ENCODE measurements at places on chromosomes 4 and X.

DNA sequence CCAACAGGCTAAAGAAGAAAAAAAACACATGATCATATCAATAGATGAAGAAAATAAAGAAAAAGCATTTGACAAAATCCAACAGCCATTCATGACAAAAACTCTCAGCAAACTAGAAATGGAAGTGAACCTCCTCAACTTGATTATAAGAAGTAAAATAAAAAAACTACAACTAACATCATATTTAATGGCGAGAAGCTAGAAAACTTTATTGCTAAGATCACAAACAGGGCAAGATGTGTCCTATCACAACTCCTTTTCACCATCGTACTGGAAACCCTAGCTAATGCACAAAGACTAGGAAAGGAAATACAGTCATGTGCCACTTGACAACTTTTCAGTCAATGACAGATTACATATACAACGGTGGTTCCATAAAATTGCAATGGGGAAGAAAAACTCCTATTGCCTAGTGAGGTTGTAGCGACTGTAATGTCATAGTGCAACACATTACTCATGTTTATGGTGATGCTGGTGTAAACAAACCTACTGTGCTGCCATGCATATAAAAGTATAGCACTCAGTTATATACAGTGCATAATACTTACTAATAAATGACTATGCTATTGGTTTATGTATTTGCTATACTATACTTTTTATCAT lies 12.1 kb upstream of the MANBA start:
- DNase-seq: no peak

DNA sequence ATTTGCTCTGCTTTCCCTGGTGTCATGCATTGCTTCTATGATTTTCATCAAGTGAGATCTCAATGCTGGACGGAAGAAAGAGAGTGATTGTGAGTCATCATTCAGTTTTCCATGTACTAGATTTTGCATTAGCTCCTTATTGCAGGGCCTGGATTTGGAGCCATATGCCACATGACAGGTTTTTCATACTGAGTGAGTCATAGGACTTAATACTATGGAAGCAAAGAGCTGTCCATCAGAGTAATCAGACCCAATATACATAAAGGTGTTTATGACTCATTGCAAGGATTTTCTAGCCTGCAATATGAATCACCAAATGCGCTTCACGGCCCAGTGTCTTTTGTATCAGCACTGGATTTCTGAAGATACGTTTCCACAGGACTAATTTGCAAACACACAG lies 11.2 kb upstream of the TFDP3 start:
- DNase-seq: no peak

DNA sequence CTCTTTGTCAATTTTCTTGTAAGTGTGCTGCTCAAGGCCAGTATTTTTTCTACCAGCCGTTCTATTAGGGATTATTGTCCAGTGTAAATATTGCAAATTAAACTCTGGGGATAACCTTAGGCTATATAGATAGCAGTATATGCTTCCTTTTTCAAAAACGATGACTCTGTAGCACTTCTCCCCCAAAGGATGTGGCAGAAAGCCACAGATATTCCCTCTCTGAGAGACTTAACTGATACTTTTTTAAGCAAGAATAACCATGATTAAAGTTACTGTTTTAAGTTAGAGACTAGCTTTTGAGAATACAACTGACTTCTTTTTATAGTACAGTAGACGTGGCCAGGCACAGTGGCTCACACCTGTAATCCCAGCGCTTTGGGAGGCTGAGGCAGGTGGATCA lies 130.0 kb downstream of the FHIP1A start:
- no peak for DNase-seq

- no peak for DNase-seq
Observed at GRCh38 chrX:65925005-65925404, 114.9 kb downstream of the VSIG4 start.

DNA sequence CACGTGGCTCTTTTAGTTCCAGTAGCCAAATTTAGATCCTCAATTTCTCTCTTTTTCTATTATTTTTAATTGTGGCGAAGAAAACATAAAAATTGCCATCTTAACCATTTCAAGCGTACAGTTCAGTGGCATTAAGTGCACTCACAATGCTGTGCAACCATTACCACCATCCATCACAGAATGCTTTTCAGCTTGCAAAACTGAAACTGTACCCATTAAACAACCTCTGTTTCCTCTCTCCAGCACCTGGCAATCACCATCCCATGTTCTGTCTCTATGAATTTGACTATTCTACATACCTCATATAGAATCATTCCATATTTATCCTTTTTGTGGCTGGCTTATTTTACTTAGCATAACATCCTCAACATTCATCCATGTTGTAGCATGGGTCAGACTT lies 74.9 kb downstream of the METTL14 start:
- DNase-seq: no peak

DNA sequence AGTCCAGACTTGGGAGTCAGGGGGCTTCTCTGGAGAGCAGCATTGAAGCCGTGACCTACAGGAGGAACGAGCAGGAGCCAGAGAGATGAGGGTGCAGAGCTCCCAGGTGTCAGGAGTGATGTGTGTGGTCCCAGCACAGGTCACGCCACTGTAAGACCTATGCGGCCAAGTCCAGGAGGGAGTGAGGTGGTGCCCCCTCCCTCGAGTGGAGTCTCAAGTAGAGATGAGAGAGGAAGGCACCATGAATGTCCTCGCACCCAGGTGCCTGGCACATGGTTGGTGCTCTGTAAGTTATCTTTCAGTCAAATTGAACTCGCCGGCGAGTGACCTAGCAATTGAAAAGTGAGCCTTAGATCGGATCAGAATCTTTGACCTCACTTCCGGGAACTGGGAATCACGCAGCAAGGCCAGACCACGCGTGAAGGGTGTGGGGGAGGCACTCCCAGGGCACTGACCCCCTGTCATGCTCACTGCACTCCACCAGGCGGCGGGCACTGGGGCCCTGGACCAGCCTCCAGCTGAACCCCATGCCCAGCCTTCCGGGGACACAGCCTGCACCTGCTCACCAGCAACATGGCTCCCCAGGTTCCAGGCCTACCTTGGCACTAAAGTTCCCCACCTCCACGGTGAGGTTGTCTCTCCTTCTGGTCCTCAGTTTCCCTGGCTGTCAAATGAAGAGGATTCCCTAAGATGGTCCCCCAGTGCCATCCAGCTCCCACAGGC lies 127.4 kb downstream of the HMX1 start:
- DNase-seq: no peak

DNA sequence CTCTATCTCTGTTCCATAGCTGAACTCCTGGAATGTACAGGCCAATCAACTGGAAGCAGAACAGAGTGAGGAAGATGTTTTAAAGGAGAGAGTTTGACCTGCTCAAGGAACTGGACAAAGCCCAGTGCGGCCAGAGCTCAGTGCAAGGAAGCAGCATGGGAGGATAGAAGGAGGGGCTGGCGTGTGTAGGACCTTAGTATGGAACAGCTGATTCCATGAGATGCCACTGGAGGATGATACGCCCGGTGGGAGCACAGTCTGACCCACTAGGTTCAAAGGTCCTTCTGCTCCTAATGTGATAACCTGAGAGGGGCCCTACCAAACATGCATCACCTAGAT lies 81.5 kb downstream of the USP46 start:
- no peak for DNase-seq

DNA sequence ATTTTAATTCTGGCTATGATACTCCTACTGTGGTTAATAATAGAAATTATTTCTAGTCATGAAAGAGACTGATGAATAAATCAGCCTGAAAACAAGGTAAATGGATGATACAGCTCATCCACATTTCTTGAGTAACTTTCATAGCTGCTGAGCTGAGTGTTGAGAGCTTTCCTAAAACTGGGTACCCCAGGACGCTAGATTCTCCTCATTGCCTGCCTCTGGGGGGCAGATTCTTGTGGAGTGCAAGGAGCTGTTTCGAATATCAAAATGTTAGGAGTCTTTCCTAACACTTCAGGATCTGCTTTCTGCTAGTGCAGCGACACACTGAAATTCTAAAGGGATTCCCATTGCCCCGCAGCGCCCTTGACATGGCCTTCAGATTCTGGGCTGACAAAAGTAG lies 2.1 kb downstream of the MND1 start:
- DNase-seq: no peak

DNA sequence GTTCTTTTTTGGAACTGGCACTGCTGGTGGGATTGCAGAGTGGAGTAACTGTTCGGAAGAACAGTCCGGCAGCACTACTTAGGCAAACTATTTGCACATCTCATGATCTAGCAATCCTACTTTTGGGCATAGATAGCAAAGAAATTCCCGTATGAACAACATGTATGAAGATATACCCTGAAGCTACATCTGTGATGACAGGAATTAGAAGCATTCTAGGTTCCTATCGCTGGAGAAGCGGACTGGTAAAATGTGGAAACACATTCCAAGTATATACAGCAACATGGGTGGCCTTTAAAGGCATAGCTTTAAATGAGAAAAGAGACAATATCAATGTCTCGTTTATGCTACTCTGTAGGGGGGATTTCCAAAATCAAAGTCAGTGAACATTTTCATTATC lies 3.1 kb downstream of the DCAF16 start:
- no peak for DNase-seq

DNA sequence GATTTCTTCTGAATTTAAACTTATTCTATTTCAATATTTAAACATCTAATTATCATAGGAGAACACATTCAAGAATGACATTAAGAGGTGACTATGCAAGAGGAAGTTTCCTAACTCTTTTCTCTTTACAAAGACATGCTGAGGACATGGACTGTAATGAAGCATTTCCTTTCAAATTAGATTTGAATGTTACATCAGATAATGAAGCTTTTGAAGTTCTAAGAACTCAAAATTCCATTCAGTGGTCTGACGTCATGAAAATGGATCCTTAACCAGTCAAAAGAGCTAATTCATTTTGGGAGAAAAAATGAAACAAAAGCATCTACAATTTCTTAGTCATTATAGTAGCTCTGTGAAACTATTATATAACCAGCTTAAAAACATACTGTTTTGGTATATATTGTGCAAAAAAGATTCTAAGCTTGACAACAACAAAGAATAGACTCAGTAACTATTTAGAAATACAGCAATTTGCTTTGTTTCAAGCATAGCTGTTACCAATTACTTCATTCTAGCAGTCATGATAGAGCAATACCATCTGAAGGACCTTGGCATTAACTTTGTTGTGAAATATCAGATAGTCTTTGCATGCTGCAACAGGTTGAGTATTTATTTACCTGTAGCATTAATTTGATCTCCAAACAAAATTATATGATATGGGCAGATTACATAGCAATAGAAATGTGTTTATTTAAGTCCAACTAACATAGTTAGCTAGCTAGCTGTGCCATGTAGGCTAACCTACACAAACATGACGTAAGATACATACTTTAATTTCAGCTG lies 13.7 kb upstream of the DTHD1 start:
- no peak for DNase-seq

- no peak for DNase-seq
Observed at GRCh38 chr4:60948008-60948407, 252.1 kb upstream of the ADGRL3 start.

- DNase-seq: peak; percentile 3
Observed at GRCh38 chr4:22237155-22237751, 278.6 kb downstream of the ADGRA3 start.

DNA sequence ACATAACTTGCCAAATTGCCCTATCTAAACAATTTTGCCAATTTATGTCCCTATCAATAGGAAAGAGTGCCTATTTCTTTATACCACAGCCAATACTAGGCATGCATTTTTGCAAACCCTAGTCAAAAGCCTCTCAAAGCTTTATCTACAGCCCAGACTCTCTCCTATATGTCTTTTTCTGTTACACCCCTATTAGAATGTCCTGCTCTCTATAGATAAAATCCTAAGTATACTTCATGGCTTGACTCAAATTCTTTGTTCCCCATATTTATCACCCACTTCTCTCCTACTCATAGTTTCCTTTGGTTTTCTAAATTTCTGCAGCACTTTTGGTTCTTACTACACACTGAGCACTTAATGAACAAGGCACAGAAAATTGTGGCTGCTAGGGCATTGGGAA lies 38.0 kb downstream of the NUP62CL start:
- no peak for DNase-seq

DNA sequence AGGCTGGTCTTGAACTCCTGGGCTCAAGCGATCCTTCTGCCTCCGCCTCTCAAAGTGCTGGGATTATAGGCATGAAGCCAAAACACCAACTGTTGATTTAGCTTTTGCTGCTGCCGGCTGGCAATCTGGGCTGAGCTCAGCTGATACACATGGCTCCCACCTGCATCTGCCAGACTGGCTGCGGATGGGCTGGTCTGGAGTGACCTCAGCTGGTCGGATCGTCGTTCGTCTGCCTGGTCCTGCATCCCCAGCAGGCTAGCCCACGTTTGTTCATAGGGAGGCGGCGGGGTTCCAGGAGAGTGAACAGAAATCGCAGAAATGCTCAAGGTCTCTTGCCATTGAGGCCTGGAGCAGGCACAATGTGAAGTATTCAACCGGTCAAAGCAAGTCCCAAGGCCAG lies 74.4 kb upstream of the DDX3X start:
- no peak for DNase-seq

DNA sequence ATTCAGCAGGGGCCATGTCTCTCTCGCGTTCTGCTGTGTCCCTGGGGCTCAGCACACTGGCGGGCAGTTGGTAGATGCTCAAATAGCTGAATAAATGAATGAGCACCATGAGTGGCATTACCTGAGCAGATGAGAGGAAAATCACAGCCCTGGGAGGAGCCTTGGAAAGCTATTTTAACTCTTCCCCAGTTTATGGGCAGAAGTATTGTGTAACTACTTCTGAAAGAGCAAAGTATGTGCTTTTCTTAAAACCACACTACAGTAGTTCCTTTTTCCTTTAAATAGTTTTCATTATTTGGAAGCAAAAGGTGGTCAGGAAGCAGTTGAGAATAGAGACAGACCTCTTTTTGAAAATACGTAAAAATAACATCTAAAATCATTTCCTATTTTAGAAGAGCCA lies 3.0 kb upstream of the PLAC1 start:
- no peak for DNase-seq

DNA sequence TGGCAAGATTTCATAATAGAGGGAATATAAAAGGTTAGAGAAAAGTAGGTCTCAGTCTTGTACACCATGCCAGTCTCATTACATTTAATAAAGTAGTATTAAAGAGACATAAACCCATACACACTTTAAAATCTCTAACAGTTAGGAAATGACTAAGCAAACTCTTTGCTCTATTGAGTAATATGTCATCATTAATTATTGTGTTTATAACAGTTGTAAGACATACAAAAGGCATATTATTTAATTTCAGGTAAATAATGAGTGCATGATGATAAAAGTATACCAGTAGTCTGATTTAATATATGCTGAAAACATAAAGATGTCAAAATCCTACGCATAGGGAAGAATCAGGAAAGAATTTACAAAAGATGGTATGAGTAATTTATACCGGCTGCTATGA lies 31.0 kb upstream of the FGG start:
- DNase-seq: no peak

DNA sequence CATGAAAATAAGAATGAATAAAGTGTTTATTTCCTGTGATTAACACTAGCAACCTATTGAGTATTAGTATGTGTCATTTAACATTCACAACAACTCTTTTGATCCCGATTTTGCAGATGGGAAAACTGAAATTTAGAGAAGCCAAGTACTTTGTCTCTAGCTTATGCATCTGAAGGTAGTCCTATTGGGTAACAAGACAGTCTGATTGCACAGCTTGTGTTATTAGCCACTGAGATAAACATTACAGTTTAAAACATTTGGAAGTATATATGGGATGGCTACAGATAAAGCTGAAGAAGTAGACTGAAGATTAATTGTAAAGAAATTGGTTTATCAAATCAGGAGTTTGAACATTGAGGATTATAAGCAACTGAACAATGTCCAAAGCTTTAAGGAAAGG lies 99.6 kb upstream of the PDE5A start:
- DNase-seq: no peak
